ENCODE measurements at places on chromosomes 5 and 9.

- peak; percentile 77 for DNase-seq
Measured at GRCh38 chr5:55933377-55934114, 61.2 kb downstream of the IL6ST start.

- no peak for DNase-seq
Measured at GRCh38 chr5:56095579-56096102, 100.9 kb upstream of the IL6ST start.

DNA sequence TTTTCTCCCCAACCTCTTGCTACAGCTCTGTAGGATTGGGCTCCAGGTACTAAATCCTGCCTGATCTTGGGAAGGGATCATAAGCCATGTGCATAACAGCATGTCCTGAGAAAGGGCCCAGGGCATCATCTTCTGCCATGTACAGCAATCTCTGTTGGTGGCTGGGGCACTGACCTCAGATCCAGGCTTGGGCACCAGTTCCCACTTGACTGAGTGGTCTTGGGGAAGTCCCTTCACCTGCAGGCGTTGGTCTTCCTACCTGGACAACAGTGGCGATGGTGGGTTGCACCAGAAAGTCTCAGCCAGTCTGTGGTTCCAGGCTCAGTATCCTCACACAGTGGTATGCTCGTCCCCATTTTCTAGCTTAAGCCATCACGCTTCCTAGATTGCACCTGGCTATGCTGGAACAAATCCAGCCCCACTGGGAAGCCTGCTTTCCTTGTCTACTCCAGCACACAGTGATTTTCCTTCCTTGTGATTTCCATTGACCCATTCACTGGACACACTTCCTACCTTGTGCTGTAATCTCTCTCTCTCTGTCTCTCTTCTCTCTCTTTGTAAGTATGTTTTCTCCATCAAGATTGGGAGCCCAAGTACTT, 121.7 kb upstream of the PITX1 start:
- DNase-seq, result no peak

- DNase-seq, result no peak
Measured at GRCh38 chr9:7284517-7284916, 515.1 kb downstream of the DMAC1 start.

GRCh38 chr5:179870952-179871351, 12.3 kb upstream of the MRNIP start:
- no peak for DNase-seq

DNA sequence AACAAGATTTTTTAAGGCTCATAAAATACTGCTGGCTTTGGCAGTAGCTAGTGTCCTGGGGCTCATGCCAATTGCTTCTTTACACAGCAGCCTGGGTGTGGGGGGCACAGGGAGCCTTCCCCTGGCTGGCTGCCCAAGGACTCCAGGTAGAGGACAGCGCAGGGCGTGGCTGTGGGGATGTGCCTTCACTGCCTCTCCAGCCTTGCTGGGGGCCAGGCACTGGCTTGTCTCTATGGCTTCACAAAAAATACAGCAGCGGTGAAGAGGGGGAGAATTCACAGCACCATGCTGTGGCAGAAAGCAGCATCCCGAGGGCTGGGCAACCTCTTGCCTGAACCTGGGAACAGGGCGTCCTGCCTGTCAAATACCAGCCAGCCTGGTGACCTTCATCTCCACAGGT, 57.4 kb downstream of the DAP start:
- peak; percentile 60 for DNase-seq

DNA sequence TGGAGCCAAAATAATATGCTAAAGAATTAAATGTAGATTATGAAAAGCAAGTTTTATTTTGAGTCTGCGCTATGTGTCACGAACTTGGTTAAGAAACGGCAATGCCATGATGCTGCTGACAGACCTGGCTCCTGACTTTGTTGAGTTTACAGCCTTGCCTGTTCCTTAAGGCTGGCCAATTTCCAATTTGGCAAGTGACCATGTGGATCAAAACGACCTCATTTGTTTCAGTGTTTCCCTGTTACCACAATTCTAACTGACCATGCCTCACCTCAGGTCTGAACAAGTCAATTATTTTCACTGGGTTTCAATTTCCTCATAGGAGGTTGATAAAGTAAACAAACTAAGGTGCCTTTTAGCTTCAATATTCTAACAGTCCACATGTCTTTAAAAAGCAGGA, 461.4 kb downstream of the ZNF608 start:
- DNase-seq, result no peak

DNA sequence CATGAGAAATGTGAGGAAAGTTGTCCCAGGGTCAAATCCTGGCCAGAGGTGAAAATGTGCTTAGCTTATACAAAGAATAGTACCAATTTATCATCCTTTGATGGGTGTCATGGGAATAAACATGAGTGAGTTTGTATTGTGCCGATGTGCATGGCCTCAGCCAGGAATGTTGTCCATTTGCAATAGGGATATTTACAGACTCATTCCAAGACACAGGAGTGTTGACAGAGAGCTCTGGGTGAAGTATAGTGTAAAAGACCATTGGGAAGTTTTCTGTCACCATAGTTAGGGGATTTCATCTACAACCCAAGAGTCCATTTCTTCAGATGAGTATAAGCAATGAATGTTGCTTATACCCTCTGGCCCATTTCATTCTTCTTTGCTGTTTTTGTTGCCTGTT, 160.1 kb downstream of the DMAC1 start:
- DNase-seq, result no peak

- DNase-seq, result peak; percentile 93
Measured at GRCh38 chr5:150640311-150641005, at the start of gene SYNPO. SYNPO (plus strand) TSS chr5:150640660; CDS start chr5:150648276, 7,616 bp downstream.

GRCh38 chr5:57025961-57026360, 74.0 kb upstream of the MIER3 start:
- DNase-seq, result no peak

GRCh38 chr5:79829260-79829659, 139.6 kb downstream of the CMYA5 start:
- DNase-seq, result no peak

DNA sequence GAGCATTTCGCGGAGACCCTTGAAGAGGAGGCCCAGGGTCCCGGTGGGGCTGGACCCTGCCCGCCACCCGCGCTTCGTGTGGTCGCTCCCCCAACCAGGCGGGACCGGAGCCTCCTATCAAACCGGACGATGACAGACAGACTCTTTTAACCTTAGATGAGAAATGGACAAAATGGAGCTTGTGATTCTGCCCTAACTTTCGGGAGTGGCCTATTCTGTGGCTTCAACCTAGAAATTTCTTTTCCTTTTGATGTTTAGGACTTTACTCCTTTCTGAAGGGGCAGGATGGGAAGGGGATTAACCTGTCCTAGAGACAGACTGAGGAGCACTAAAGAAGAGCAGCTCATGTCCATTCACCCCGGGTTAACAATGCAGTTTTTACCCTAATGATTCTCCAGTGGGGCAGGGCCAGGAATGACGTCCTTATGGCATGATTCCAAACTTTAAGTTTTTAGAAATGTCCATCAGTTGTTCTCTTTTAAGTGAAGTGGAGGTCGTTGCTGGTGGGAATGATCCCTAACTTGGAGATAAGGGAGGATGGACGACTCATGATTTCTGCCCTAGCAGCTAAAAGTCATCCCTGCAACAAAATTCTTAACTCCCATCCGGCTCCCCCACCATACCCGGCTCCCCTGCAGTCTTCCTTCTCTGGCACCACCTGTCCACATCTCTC, 1.0 kb downstream of the NIPSNAP3A start:
- DNase-seq, result no peak

GRCh38 chr5:83450183-83450966, 21.2 kb upstream of the VCAN start:
- DNase-seq, result no peak

- DNase-seq, result no peak
Measured at GRCh38 chr5:77131361-77131760, 44.3 kb upstream of the ZBED3 start.

DNA sequence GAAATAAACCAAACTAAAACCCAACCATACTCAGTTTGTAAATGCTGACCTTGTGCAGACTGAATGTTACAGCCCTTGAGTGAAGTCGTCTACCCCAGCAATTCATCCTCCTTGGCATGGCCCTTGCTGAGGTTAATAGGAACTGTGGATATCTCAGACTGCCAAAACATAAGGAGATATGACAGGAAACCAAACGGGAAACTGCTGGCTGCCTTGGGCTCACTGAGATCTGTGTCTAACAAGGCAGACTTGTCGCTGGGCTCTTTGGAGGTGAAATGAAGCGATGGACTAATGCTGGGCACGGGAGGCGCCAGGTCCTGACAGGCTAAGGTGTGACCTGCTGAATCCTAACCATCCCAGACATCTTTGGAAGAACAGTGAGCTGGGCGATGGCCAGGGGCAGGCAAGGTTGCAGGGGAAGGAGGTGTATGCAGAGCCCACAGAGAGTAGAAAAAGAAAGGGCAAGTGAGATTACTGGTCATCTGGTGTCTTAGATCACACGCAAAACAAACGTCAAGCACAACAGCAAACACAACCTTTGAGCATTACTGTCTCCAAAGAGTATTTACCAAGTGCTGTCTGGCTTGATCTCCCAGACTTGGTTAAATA, 44.6 kb upstream of the ALDH1A1 start:
- no peak for DNase-seq

GRCh38 chr9:125988479-125989050, 241.4 kb downstream of the PBX3 start:
- no peak for DNase-seq

DNA sequence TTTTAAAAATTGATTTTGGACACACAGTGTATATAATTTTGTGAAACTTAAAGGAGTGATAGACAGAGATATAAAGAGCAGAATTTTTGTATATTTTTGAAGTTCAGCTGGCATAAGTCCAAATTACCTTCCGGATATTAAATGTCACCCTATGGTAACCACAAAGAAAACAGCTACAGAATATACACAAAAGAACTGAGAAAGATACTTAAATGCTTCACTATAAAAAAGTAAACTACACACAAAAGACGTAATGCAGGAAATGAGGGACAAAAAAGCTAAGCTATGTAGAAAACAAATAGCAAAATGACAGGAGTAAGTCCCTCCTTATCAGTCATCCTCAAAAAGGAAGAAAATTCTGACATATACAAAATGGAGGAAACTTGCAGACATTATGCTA, 29.4 kb downstream of the HACD4 start:
- no peak for DNase-seq

- DNase-seq, result no peak
Measured at GRCh38 chr5:133824661-133825254, 143.7 kb downstream of the C5orf15 start.

DNA sequence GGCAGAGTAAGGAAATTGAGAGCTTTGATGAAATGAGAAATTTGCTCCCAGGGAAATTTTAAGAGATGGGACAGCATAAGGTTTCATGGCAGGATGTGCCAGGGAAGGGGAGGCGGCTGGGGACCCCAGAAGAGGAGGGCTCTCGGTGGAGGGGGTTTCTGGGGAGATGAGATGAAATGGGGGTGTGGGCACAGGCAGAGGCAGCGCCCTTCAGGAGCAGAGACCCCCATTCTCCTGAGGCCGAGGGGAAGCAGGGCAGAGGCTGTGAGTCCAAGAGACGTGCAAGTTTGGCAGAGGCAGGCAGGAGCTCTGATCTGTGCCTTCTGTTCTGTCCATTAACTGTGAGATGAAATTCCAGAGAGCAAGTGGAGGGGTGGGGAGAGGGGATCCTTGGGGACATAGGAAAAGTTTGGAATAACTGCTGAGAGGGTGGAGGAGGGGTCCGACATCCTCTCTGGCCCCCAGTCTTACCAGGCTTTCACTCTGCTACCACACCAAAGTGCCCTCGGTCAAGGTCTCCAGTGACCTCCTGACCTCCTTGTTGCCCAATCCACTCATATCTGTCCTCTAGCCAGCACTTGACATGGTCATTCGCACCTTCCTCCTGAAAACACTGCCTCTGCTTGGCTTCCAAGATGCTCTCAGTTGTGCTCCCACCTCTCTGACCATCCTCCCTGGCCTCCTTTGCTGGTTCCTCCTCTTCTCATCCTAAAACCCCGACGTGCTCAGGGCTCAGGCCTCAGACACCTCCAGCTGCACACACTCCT, 108.1 kb upstream of the MVB12B start:
- no peak for DNase-seq

- DNase-seq, result no peak
Measured at GRCh38 chr9:88933607-88934379, 57.5 kb upstream of the S1PR3 start.
